Motor neuron (in vitro differentiated cells): ENCODE measurements at places on chromosomes 2 and 18. TPM values are rescaled to one million over a fixed set of nuclear protein-coding genes. Genes with fewer than 3 reads are reported as not detected.
A peak's percentile ranks its signal among the peaks of the same experiment; 100 is the strongest.

Gene PIEZO2
- total RNA-seq: 3.3 and 6.8 TPM in 2 replicates

Gene TWIST2
- 35.9 and 41.3 TPM in 2 replicates for total RNA-seq

DNA sequence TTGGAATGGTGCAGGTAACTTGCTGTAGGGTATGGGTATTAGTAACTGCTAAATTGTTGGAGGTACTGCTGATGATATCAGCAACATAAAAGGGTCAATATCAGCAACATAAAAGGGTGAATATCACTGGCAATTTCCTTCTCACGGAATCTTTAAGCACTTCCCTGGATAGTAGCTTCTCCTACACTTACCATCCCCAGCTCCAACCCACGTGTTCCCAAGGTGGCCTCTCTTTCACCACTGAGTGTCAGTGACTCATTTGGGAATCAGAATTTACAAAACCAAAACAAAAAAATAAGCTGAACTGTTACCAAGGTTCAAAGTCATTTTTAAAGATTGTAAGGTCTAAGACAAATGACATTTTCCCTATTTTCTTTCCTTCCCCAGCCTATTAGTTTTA, 70.8 kb downstream of the LRP2 start:
- no peak for ATAC-seq

- no peak for ATAC-seq
Observed at GRCh38 chr2:133954636-133955035, 299.2 kb upstream of the MGAT5 start.

DNA sequence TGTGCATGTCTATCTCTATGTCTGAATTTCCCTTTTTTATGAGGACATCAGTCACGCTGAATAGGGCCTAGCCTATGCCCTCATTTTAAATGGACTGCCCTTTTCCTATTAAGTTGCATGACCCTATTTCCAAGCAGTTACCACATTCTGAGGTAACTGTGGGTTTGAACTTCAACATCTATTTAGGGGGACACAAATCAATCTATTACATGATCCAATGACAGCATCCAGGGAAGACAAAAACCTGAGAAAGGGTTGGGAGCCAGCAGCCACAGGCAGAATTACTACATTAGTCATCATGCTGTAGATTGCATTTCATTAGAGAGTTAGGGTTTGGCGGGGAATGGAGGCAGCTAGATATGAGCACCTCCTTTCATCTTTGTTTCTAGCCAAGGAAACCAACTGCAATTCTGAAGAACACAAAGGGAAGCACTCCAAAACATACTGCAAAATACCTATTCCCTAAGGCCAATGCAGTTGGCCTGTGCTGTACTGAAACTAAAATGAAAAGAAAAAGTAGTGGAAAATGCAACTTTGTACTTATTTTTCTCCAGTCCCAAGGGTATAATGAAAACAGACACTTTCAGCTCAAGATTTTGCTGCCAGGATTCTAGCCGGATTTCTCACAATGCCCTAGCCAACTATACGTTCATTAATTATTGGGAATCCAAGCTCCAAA, 40.4 kb upstream of the C1D start:
- peak; percentile 93 for ATAC-seq

DNA sequence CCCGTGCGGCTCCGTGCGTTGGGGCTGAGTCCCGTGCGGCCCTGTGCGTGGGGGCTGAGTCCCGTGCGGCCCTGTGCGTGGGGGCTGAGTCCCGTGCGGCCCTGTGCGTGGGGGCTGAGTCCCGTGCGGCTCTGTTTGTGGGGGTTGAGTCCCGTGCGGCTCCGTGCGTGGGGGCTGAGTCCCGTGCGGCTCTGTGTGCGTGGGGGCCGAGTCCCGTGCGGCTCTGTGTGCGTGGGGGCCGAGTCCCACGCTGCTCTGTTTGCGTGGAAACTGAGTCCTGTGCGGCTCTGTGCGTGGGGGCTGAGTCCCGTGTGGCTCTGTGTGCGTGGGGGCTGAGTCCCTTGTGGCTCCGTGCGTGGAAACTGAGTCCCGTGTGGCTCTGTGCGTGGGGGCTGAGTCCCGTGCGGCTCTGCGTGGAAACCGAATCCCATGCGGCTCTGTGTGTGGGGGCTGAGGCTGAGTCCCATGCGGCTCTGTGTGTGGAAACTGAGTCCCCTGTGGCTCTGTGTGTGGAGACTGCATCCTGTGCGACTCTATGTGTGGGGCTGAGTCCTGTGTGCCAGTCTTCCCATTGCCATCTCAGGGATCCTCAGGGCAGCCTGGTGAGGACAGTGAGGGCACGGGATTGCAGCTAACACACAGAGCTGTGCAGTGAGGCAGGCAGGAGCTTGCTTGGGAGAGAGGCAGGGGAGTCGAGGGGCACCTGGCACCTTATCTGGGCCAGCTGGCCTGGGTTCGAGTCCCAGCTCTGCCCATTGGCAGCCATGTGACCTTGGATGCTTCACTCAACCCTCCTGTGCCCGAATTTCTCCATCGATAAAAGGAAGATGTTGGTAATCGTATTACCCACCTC, 44.5 kb downstream of the LDLRAD4 start:
- no peak for ATAC-seq

DNA sequence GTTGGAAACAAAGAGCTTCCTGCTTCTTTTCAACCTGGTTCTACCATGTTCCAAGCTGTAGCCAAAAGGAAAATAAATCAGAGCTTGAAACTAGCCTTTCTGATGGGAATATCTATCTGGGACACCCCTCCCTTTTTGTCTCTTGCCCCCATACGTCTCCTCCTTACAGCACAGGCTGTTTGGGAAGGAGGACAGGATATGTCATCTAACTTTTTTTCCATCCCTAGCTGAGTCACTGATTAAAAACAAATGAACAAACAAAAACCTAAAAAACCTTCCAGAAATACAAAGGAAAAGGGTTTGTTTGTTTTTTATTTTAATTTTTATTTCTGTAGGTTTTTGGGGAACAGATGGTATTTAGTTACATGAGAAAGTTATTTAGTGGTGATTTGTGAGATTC, 151.6 kb downstream of the FAM210A start:
- ATAC-seq: no peak

Gene SLC9A4
- total RNA-seq: 0.13 and 0.23 TPM in 2 replicates

GRCh38 chr18:39772155-39772919, 2182.7 kb upstream of the PIK3C3 start:
- no peak for ATAC-seq

DNA sequence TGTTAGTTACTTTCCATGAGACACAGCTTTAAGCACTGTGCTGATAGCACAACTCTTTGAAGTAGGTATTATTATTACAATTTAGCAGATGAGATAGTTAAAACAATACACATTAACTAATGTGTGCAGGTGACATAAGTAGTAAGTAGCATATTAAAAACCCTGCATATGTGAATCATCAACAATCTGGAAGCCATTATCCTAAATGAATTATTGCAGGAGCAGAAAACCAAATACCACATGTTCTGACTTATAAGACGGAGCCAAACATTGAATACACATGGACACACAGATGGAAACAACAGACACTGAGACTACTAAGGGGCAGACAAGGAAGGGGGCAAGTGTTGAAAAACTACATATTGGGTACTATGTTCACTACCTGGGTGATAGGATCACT, 300.3 kb upstream of the GULP1 start:
- ATAC-seq: no peak
